ENCODE measurements at places on chromosomes 7 and 10. TPM values are rescaled to one million over a fixed set of nuclear protein-coding genes. Genes with fewer than 3 reads are reported as not detected.

Gene OR2A14
- total RNA-seq, result not detected

GRCh38 chr10:92695679-92696605, 6.2 kb downstream of the HHEX start:
- H3K36me3 ChIP-seq, result no peaks in the 10 kb centered on the region
- H3K4me3 ChIP-seq, result no peak overlapping the region
- DNase-seq, result no peak
- H3K27me3 ChIP-seq, result peaks cover 27% of the 10 kb centered on the region
- no peak overlapping the region for H3K27ac ChIP-seq

GRCh38 chr10:74738052-74738451, 88.3 kb upstream of the KAT6B start:
- no peaks in the 10 kb centered on the region for H3K4me1 ChIP-seq
- H3K27ac ChIP-seq, result no peak overlapping the region
- H3K36me3 ChIP-seq, result no peaks in the 10 kb centered on the region
- H3K4me3 ChIP-seq, result no peak overlapping the region
- no peaks in the 10 kb centered on the region for H3K27me3 ChIP-seq
- no peak for DNase-seq

DNA sequence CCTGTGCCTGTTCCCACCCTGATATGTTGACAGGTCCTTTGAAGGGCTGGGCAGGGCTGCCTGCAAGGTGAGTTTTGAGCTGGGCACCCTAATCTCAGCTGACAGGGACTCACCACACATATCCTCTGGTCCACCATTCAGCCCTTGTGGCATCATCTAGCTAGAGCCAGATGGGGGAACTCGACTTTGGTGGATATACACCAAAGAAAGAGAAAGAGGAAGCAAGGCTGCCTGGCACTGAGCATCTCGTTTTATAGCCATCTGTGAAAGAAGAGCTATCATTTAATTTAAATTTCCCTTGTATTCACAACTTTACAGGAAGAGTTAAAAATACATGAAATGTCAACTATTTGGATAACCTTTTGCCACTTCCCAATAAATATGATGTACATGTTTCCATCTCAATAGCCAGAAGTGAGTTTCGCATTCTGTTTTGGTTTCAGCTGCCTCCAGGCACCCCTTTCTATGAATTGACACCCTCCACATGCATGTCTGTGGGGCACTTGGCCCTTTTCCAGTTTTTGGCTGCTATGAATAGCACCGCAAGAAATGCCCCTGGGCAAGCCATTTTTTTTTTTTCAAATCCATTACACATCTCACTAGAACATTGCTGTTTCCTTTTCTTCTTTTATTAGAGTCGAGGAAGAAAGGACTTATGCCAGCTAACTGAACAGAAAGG, 22.9 kb upstream of the GRB10 start:
- no peak overlapping the region for H3K27ac ChIP-seq
- no peaks in the 10 kb centered on the region for H3K4me1 ChIP-seq
- DNase-seq, result no peak

GRCh38 chr10:28790146-28790545, 112.8 kb downstream of the BAMBI start:
- H3K27ac ChIP-seq, result no peak overlapping the region
- no peak overlapping the region for H3K4me3 ChIP-seq
- no peak for DNase-seq
- no peaks in the 10 kb centered on the region for H3K27me3 ChIP-seq
- no peaks in the 10 kb centered on the region for H3K36me3 ChIP-seq

- DNase-seq, result no peak
- H3K27ac ChIP-seq, result no peak overlapping the region
- no peaks in the 10 kb centered on the region for H3K27me3 ChIP-seq
- no peaks in the 10 kb centered on the region for H3K4me1 ChIP-seq
Observed at GRCh38 chr7:106035568-106035967, 72.5 kb downstream of the CDHR3 start.

GRCh38 chr7:1244700-1245523, 12.2 kb downstream of the UNCX start:
- no peaks in the 10 kb centered on the region for H3K36me3 ChIP-seq
- no peak for DNase-seq
- peaks cover 11% of the 10 kb centered on the region for H3K4me1 ChIP-seq
- no peak overlapping the region for H3K27ac ChIP-seq
- H3K27me3 ChIP-seq, result peaks cover 31% of the 10 kb centered on the region

- H3K27me3 ChIP-seq, result no peaks in the 10 kb centered on the region
- H3K4me3 ChIP-seq, result no peak overlapping the region
- no peaks in the 10 kb centered on the region for H3K36me3 ChIP-seq
- DNase-seq, result no peak
- no peaks in the 10 kb centered on the region for H3K4me1 ChIP-seq
Observed at GRCh38 chr7:69808391-69808790, 210.1 kb downstream of the AUTS2 start.

DNA sequence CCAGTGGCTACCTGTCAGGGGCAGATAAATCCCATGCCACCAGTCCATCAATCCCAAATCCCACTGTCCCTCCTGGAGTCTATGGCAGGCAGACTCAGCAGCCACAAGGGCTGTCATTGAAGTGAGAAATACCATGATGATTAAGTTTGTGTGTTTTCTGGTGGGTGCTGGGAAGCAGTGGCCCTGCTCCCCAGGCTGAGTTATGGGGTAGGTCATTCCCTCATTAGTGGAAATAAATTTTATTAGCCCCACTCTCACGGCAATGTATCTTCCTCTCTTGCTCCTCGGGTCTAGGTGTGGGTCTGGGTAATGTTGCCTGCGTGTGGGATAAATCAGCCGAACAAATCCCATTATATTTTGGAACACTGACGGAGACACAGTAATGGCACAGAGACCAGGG, 76.8 kb downstream of the PLXNA4 start:
- H3K27me3 ChIP-seq, result no peaks in the 10 kb centered on the region
- no peaks in the 10 kb centered on the region for H3K36me3 ChIP-seq
- no peak overlapping the region for H3K27ac ChIP-seq
- H3K4me1 ChIP-seq, result no peaks in the 10 kb centered on the region
- no peak overlapping the region for H3K4me3 ChIP-seq

DNA sequence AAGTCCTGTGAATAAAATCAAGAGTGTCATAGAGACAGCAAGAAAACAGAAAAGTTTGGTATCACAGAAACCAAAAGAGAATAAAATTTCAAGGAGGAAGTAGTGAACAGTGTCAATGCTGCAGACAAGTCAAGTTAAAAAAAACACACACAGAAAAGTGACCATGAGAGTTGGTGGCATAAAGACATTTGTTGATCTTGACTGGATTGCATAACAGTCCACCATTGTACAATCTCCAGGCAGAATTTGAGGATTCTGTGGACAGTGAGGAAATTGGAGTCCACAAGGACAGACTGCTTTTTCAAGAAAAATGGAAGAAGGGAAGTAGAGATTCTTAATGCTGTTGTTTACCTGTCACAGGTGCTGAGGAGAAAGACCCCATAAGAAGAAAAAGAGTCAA, 412.5 kb downstream of the PLXDC2 start:
- H3K4me3 ChIP-seq, result no peak overlapping the region
- H3K4me1 ChIP-seq, result no peaks in the 10 kb centered on the region
- H3K27ac ChIP-seq, result no peak overlapping the region

- no peak overlapping the region for H3K4me3 ChIP-seq
- H3K27ac ChIP-seq, result no peak overlapping the region
- H3K27me3 ChIP-seq, result no peaks in the 10 kb centered on the region
Observed at GRCh38 chr10:109183366-109183765, 739.9 kb downstream of the XPNPEP1 start.

GRCh38 chr7:1083729-1084657, 3.9 kb upstream of the GPER1 start:
- no peak overlapping the region for H3K27ac ChIP-seq
- H3K4me1 ChIP-seq, result peaks cover 3% of the 10 kb centered on the region
- DNase-seq, result no peak
- no peaks in the 10 kb centered on the region for H3K27me3 ChIP-seq
- no peaks in the 10 kb centered on the region for H3K36me3 ChIP-seq

DNA sequence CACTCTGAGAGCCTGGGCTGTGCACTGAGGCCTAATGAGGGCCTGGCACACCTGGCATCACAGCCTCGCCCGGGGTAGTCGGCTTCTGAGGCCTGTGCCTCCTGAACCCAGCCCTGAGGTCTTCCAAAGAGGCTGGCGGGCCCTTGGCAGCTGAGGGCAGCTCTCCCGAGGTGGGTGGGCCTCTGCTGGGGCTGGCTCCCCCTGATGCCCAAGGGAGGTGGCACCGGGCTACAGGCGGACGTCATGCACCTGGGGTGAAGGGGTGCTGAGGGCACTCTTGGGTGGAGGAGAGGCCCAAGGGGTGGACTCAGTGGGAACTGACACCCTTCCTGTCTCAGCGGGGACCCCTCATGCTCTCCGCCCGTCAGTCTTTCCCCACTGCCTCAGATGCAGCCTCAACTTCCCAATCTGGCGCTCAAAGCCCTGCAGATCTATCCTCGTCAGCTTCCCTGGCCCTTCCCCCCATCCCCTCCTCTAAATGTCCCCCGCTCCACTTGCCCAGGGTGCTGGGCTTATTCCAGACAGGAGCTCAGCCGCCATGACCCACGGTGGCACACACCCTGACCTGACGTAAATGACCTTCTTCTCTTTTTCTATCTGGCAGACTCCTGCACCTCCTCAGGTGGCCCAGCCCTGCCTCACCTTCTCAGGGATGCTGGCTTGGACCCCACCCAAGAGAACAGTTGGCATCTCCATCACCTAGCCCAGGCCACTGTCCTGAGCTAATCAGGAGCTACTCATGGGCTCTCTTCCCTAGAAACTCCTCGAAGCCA, 38.2 kb downstream of the MYL10 start:
- H3K27me3 ChIP-seq, result no peaks in the 10 kb centered on the region
- H3K4me1 ChIP-seq, result no peaks in the 10 kb centered on the region
- DNase-seq, result no peak
- H3K36me3 ChIP-seq, result no peaks in the 10 kb centered on the region
- no peak overlapping the region for H3K4me3 ChIP-seq

Data from uterus (tissue), 4 donors.